Natural killer cell treated with Interleukin-12 subunit alpha and Interleukin-12 subunit beta and Interleukin-15 and Interleukin-18, amount 100 ng/mL, for 72 hours (primary cell): ENCODE measurements at places on chromosomes 2 and 18.

DNA sequence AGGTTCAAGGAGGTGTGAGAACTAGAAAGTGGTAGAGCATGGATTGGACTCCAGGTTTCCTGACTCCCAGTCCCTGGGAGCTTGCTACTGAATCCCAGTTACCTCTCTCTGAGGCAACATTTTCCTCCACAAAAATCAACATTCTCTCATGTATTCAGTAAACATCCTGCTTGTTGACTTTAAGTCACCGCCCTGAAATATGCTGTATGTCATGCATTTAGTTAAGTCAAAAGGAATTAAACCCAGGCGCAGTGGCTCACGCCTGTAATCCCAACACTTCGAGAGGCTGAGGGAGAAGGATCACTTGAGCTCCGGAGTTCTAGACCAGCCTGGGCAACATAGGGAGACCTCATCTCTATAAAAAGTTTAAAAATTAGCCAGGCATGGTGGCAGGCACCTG, 3.8 kb downstream of the MATN3 start:
- no peak for DNase-seq

DNA sequence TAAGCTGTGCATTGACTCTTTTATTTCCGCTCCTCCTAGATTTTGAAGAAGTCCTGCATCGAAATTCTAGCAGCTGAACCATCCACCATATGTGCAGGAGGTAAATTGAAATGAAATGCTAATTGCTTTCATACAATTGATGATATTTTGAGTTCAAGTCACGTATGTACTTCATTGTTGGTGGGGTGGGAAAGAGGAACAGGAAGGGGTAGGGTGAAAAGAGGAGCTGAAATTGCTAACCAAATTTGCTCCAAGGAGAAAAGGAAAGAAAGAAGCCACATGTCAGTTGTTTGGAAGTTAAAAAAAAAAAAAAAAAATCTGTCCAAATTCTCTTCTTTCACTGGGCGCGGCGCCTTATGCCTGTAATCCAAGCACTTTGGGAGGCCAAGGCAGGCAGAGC, 77.8 kb downstream of the ANTXR1 start:
- DNase-seq: no peak

- no peak for DNase-seq
These were observed 16.7 kb downstream of the SRSF7 start for GRCh38 chr2:38734299-38735058.

DNA sequence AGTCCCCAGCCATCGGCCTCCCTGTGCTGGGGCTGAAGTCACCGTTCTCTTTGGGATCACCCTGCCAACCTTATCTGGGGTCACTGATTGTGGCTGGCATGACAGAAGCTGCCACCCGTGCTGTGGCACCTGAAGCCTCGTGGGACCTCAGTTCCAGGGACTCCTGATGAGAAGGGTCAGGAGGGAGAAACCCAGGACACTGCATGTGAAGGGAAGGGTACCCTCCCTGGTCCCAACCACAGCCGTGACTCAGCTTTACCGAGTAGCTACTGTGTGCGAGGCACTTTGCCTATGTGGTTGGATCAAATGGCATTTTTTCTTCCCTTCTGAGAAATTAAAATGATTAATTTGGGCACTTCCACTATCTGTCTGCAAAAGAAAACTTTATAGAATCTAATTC, 64.4 kb downstream of the SP110 start:
- DNase-seq: no peak

DNA sequence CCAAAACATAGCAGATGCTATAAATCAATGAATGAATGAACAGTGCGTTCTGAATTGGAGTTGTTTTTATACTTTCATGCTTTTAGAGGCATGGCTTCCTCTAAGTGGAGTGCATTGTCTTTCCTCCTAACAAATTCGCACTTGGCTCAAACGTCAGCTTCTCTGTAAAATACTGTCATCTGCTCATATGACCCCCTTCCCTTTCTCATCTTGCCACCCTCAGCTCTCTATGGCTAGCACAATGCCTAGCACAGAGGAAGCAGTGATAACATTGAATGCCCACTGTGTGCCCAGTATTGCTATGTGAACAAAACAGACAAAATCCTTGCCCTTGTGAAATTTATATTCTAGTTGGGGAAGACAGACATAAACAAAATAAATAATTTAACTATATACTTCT, 258.8 kb downstream of the MREG start:
- DNase-seq: no peak

- DNase-seq: no peak
These were observed 14.8 kb downstream of the SCN9A start for GRCh38 chr2:166360906-166361305.

GRCh38 chr2:85390941-85391669, 19.1 kb downstream of the CAPG start:
- DNase-seq: peak; percentile 70

DNA sequence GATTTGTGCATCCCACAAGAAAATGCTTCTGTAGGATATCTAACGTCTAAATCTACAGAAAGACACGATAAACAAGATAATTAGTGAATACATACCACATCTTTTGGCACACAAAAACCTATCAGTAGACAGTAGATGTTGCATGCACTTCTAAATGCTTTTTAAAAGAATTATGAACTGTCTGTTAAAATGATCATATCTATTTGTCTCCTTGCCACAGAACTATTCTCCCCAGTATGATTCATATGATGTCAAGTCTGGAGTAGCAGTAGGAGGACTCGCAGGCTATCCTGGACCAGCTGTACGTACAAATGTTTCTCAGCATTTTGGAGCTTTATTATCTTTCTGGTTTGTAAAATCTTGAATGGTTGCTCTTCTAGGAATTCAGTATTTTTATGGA, 12.7 kb downstream of the COL3A1 start:
- DNase-seq: no peak

- DNase-seq: no peak
These were observed 28.5 kb downstream of the GALNT14 start for GRCh38 chr2:31109633-31110192.

- DNase-seq: no peak
These were observed 72.5 kb upstream of the SERPINE2 start for GRCh38 chr2:224111576-224111975.

GRCh38 chr2:101623031-101623521, 74.4 kb upstream of the MAP4K4 start:
- DNase-seq: peak; percentile 64

DNA sequence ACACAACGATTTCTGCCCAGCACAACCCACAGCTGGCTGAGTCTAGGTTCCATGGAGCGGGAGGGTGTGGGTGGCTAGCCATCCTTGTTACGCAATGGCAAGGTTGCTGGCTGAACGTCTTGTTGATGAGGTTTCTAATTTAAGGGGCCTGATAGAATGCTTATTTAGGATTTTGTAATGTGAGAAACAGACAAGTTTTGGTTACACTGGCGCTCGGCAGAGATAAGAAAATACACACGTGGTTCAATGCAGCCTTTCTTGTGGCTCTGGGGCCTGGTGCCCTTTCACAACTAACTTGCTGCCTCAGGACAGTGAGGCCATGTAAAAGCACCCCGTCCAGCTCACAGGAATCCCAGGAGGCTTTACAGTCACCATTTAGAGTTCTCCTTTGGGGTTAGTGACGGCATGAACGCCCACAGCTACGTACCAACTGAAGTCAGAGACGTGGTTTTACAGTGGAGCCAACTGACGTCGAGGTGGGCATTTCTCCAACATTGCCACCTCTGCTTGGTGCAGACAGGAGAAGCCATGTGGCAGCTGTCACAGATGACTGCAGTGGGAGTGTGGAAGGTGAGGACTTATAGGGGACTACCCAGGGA, 29.7 kb upstream of the PIEZO2 start:
- DNase-seq: no peak

- DNase-seq: no peak
These were observed 296.5 kb downstream of the DCC start for GRCh38 chr18:52636536-52636935.

DNA sequence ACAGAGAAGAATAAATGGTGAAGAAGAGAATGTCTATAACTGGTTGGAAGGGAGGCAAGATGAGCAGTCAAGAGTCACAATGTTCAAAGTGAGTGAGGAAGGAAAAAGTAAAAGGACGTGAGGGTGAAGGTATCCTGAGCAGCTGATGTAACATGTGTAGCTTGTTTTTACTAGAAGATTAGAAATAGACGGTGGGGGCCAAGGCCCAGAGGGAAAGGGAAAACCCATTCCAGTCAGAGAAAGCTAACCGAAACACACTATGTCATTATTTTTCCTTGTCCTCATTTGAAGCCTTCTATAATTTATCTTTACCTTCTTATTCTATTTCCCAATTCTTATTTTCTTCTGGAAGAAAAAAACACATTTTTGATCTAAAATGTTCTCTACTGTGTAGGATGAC, 176.6 kb downstream of the THADA start:
- no peak for DNase-seq
